Transverse colon (tissue), 4 donors: ENCODE measurements at places on chromosomes 4 and X. TPM values are rescaled to one million over a fixed set of nuclear protein-coding genes. Genes with fewer than 3 reads are reported as not detected.
A peak's percentile ranks its signal among the peaks of the same experiment; 100 is the strongest.

The CYBB gene
- total RNA-seq = 12.0 TPM

DNA sequence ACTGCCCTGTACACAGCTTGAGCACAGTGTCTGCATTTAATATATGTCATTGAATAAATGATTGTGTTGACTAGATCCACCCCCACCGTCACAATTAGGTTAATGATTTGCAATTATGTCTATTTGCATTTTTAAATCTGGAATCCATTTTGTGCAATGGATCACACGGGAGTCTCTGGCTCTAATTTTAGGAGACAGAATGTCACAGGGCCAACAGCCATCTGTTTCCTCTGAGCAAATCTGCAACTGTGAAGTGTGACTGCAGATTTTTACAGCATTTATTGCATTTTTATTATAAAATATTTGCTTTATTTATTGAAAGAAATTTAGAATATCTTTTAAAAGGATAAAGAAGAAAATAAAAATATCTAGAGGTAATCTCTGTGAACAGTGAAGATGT, 316.8 kb downstream of the HS3ST1 start:
- no peak for DNase-seq

DNA sequence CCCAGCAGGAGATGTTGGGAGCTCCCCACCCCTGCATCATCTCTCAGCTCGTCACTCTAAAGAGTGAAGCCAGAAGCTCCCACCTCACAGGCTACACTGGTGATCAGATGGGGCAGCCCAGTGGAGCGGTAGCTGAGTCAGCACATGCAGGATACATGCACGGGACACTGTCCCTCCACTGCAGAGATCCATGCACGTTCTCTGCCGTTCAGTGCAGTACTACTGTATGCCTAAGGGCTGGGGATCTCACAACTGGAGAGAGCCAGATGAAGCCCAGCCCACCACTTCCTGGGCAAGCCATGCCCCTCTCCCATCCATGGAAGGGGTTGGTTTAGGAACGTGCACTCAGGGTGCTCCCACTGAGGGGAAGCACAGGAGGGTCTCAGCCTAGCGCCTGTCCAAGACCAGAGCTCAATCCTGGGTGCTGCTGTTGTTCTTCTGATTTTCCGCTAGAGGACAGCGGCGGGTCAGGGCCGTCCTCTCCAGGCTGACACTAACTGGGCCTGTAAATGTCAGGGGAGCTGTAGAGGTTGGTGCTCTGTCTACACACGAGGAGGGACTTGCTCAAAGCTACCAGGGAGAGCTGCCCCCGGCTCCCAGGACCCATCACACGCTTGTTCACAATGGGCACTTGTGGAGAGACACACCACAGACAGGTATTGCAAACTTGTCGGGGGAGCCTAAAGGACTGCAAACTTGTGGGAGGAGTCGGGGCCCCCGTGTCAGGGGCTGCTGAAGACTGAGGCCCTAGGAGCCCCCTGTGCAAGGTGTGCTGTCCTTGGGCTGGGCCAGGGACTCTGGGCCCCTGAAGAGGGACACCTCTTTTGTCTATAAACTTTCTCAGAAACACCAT, 18.2 kb upstream of the ABLIM2 start:
- peak; percentile 54 for DNase-seq

DNA sequence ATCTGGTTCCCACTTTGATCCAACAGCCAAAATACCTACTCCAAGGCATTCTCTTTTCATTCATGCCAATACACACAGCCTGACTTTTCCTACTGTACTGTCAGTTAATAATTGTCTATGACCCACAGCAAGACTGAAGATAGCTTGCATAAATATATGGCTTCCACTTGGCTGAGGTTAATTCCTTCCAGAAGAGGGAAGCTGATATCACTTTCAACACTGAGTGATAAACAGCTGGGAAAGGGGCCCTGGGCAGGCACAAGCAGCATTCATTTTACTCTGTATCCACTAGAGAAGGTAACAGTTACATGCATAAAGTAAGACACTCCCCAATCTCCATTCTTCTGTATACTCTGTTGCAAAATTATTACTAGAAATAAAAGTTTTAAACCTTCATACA, 200.2 kb upstream of the UGT8 start:
- no peak for DNase-seq

The MAMLD1 gene
- not detected for total RNA-seq

- no peak for DNase-seq
Measured at GRCh38 chr4:145775406-145775805, 95.5 kb downstream of the C4orf51 start.

DNA sequence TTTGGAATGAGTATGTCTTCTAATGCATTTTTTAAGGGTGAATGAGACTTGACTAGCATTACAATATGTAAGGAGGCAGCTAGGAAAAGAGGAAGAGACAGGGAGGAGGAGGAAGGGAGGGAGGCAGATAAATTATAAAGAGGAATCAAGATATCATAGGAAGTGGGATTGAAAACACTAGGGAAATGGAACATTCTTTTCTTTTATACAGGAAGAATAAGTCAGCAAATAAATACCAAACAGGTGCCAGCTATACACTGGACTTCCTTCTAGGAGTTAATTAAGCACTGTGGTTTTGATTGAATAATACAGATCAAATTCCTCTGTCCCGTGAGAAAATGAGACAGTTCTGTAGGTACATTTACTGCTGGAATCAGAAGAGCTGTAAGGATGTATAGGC, 78.6 kb downstream of the PACRGL start:
- no peak for DNase-seq

GRCh38 chrX:69163936-69164741, 1.1 kb downstream of the PJA1 start:
- peak; percentile 27 for DNase-seq

GRCh38 chr4:67896421-67897065, 12.7 kb upstream of the TMPRSS11D start:
- DNase-seq = no peak
